ENCODE measurements at places on chromosomes 16 and 17.

- no peak for DNase-seq
Measured at GRCh38 chr17:6346156-6346786, 88.7 kb downstream of the AIPL1 start.

DNA sequence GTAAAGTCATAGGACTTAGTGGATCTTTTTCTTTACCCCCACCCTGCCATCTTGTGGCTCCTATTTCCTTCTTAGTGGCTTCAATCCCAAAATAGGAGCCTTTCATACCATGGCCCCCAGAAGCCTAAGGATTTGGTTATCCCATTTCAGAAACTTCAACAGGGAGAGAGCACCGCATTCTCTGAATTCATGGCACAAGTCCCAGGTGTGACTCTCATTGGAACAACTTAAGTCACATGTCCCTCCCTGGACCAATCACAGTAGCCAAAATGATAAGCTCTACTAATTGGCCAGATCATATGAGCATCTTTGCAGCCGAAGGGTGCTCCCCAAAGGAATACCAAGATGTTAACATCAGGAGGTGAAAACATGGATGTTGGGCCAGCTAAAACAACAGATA, 43.2 kb downstream of the AXIN2 start:
- DNase-seq: no peak

GRCh38 chr17:65656390-65657250, 95.2 kb upstream of the AXIN2 start:
- no peak for DNase-seq

DNA sequence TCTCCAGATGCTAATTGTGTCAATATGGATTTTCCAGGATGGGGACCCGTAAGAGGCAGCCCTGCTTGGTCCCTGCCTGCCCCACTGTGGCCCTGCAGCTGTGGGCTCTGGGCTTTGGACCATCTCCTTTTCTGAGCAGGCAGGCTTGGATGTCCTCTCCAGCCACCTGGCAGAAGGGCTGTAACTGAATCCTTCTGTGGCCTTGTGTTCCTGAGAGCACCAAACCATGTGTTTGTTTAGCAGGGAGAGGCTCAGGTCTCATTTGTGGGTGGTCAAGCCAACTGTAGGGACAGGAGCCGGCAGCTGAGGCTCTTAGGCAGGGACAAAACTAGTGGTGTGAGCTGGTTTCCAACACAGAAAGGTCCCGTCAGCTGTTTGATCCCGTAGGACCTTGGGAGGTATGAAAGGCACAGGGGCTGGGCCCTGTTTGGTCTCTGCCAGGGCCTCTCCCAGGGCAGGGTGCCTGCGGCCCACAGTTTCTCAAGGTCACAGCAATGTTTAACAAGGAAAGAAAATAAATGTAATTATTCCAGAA, 18.5 kb downstream of the SEC14L5 start:
- no peak for DNase-seq

GRCh38 chr16:79158337-79158736, 442.2 kb downstream of the MAF start:
- DNase-seq: no peak

DNA sequence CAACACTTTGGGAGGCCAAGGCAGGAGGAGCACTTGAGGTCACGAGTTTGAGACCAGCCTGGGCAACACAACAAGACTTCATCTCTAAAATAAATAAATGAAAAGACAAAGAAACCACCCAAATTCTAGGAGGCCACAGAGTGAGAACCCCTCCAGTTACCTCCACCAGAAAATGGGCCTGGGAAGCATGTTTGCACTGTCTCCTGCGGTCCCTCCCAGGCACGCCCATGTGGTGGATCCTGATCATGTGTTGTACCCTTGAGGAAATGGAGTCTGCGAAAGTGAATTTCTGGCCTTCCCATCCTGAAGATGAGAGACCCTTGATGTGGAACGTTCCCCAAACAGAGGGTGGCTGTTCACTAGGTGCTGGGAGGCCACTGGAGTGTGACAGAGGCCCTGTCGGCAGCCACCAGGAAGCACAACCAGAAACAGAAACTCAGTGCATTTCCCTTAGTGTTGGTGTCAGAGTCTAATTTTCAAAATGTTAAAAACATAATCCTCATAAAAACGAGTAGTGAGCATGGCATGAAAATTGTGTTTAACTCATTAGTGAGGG, 19.2 kb upstream of the USP22 start:
- no peak for DNase-seq

DNA sequence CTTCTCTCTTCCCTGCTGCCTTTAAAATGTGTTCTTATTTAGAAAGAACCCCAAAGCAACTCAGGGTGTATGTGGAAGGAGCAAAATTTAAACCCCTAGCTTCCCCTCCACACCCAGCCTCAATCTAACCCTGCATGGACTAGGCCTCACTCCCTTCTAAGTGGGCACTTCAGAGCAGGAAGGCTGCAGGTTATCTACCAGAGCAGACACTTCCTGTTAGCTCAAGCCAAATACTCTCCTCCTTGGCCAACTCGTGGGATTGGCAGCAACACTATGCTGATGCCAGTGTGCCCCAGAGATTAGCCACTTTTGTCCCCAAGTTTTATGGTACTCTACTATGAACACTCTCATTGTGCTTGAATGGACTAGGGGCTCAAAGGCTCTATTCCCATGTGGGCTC, 35.6 kb downstream of the CCDC42 start:
- DNase-seq: no peak

- DNase-seq: no peak
Measured at GRCh38 chr16:20889625-20890275, 10.4 kb downstream of the DCUN1D3 start.

Data from activated CD4-positive, CD25-positive, alpha-beta regulatory T cell (primary cell).